C1 segment of cervical spinal cord (tissue), 14 donors: ENCODE measurements at places on chromosomes 16 and 17.

DNA sequence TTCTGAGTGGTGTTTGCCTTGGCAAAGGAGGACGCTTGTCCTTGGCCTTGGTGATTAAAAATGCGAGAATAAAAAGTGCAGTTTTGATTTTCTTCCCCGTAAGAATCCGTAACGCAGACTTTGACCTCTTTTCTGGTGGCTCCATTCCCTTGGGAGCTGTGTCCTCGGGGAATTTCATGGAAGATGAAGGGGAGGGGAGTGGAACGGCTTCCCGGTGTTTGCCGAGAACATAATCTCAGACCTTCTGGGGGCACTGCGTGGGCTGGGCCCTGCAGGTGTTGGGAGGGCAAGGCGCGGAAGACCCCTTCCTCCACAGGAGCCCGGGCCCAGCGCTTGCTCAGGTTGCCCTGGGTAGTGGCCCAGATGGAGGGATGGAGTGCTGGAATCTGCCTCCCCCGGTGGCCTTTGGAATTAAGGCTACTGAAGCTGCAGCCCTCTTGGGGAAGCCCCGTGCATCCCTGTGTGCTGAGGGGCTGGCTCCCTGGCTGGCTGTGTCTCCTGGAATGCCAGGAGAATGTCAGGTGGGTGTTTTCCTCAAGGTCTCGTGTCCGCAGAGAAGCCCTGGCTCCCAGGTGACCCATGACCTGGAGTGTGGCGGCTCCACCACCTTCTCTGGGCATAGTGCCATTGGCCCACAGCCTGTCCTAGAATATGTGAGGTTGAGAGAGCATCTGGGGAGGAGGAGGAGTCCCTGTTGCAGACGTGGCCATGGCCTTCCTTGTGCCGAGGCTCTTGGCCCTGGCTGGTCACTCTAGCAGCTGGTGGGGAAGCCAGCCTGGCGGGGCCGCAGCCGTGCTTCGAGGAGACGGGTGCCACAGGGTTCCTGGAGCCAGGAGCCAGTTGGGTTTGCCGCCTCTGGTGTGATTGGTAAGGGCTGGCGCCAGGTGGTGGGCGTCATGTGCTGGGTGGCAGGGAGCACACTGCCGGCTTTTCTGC is 3.1 kb downstream of the BAIAP2 start:
- DNase-seq = no peak

- DNase-seq = no peak
These were observed 5.9 kb upstream of the SPG7 start for GRCh38 chr16:89502081-89502843.

DNA sequence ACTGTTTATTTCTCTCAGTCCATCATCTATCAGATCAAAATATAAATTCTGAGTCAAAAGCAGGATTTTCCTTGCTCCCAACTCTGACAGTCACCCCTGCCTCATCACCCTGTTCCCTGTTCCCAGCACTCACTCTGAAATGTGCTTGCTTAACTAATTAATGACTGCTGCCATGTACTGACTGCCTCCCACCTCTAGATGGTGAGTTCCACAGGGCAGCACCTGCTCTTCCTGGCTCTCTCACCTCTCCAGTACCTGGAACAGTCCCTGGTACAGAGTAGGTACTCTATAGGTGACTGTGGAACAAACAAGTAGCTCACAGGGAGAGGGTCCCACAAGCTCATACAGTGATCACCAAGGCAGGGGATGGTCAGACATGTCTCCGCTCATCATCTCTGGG is 114.3 kb upstream of the C16orf82 start:
- no peak for DNase-seq

DNA sequence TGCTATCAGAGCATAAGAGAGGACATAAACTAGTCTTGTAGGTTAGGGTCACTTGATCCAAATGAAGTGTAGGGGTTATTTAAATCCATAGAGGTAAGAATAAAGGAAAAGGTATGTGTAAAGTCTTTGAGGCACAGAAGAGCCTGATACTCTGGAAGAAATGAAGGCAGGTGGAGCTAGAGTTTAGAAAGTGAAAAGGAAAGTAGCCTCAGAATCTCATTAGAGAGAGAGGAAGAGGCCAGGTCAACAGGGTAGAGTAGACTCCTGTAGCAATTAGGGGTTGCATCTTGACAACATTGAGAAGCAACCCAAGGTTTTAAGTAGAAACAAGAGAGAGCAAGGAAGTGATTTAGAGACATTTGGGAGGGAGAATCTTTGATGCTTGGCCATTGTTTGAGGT is 235.2 kb upstream of the SOX9 start:
- DNase-seq = no peak

- DNase-seq = no peak
These were observed 145.8 kb downstream of the CYLD start for GRCh38 chr16:50887500-50888298.

GRCh38 chr17:34542700-34543336 is 36.6 kb upstream of the TMEM132E start:
- DNase-seq = peak; percentile 8

DNA sequence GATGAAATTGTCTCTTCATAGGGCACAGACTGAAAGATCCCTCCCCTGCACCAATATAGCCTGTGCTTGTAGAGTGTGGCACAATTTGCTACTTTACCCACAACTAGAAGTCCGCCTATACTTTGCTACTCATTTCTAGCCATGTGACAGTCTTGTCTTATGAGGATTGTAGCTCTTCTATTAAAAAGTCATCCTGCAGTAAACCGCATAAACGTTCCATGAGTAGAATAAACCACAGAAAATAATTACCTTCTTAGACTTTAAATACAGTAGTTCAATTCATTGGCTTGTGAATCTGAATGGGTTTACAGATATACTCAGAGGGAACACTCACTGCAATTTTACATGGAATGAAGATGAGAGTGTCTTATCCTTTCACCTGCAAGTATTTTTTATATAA is 4.4 kb downstream of the KRT27 start:
- no peak for DNase-seq

DNA sequence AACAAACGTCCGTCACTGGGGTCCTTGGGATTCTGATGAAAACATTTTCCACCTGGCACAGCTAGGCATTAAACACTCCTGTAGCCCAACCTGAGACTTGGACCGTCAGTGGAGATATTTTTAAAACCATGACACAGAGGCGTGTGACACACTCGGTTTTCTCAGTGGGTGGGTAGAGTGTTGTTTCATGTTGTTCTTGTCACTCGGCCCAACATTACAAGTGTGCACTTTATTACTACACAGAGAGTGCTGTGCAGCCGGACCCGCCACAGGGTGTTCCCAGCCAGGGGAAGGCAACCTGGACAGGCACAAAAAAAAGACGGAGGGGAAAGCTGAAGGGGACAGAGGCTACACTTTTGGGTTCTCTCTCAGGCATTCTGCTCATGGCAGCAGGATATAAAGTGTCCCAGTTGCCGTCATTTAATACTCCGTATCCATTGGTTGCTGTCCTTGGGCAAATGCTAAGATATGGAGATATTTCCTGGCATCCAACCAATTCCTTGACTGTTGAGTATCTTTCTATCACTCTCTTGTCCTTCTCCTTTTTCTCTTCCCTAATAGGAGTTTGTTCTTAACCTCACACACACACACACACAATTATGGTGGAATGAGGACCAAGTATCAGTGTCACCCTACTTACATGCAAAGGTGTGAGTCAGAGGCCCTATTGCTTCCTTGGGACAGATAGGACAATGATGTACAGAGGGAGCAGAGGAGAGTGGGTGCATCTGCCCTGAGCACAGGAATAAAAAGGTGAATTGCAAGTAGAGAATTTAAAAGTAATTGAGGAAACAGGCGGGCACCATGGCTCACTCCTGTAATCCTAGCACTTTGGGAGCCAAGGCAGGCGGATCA is 154.1 kb upstream of the SOX9 start:
- DNase-seq = no peak

DNA sequence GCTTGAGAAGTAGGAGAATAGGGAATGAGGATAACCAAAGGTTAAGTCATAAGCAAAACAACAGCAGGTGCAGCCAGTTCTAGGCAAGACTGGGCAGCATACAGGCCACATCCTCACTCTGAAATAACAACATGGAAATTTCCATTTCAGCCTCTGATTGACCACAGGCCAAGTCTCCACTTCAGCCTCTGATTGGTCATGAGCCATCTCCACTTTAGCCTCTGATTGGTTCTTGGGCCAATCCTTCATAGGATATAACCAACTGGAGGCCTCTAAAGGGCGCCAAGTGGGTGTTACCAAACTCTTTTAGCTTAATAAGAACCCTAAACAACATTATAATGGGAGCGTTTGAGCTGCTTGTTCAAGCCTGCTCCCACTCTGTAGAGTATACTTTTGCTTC is 512.0 kb downstream of the NPIPA7 start:
- no peak for DNase-seq

- DNase-seq = no peak
These were observed 188.1 kb downstream of the IRX5 start for GRCh38 chr16:55118701-55119260.

DNA sequence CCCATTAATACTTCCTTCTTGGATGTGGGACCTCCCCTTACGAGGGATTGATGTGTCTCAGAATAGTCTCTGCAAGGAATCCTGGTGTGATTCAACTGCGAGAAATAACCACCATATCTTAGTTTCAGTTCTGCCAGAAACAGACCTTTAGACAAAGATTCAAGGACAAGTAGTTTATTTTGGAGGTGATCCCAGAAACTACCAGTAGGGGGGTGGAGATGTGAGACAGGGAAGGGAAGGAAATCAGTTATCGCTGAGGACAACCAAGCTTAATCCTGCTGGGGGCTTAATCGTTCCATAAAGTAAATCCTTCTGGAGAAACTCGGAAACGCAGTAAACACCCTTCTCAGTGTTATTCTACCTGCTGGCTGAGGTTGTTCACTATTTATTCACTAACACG is 5.0 kb upstream of the SDR42E1 start:
- no peak for DNase-seq

- DNase-seq = no peak
These were observed 80.9 kb upstream of the MTMR4 start for GRCh38 chr17:58595194-58595792.

DNA sequence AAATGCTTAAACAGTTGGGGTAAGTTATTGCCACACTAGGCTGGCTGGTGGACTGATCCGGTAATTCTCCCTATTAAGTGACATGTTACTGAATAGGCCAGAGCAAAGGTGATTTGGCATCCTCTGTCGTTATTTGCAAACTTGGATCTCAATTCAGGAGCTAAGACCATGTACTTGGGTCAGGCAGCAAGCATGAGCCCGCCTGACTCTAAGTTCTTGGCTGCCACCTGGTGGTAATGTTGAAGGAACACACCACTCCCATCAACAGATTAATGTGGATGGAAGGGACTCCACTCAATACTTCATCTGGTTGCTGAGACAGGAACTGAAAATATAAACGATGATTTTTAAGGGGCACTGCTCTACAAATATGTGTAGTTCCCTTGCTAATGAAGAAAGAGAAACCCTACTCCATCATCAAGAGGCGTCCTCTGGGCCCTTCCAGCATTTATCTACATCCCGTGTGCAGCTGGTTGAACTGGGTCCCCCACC is 70.8 kb downstream of the EMP2 start:
- peak; percentile 30 for DNase-seq

GRCh38 chr16:83813823-83814658 is 6.3 kb downstream of the HSBP1 start:
- no peak for DNase-seq

DNA sequence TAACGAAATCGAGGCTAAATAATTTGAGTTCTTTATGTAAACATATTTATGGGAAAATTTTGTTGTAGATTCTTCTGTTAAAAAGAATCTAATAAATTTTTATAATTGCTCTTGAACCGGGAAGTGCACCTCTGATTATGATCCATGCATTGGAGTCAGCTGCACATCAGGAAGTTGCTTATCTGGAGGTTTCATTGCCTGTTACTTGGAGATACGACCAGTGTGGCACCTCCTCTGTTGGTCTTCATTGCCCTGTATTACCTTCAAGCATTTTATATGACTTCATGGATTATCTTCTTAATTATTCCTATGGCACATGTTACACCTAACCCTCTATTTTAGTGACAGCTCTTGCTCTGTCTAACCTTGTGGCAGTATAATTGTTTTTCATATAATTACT is 312.6 kb upstream of the TBX2 start:
- no peak for DNase-seq

- no peak for DNase-seq
These were observed 60.9 kb upstream of the TNRC6A start for GRCh38 chr16:24668481-24669061.

- peak; percentile 66 for DNase-seq
These were observed 30.7 kb upstream of the CDH5 start for GRCh38 chr16:66335704-66336329.

DNA sequence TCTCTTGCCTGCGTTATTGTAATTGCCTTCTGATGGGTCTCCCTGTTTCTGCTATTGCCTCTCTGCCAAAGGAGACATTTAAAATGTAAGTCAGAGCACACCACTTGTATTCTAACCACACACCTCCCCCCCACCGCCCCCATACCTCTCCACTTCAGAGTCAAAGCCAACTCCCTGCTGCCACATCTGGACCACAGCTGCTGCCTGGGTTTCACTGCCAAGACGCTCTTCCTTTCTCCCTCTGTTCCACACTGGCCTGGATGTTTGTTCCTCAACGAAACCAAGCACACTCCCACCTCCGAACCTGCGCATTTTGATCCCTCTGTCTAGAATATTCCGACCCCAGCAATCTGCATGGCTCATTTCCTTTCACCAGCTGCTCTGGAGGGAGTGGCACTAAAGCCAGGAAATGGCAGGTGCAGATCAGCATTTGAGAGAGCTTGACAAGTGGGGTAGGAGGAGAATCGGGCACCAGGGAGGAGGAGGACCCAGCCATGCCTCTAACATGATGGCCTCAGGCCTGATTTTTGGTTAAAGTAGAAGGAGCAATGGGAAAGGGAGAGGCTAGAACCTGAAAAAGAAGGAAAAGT is 92.4 kb upstream of the HS3ST2 start:
- DNase-seq = no peak

DNA sequence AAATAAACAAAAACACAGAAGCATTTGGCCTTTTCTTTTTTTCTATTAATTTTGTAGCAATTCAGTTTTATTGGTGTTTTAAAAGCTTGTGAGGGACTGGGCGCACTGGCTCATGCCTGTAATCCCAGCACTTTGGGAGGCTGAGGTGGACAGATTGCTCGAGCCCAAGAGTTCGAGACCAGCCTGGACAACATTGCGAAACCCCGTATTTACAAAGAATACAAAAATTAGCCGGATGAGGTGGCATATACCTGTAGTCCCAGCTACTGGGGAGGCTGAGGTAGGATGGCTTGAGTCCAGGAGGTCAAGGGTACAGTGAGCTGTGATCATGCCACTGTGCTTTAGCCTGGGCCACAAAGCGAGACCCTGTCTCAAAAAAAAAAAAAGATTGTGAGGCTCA is 53.4 kb downstream of the SEC14L1 start:
- DNase-seq = no peak
